ENCODE measurements at places on chromosomes 5 and 9. TPM values are rescaled to one million over a fixed set of nuclear protein-coding genes. Genes with fewer than 3 reads are reported as not detected.

Gene LCP2
- polyA plus RNA-seq: 164 TPM

DNA sequence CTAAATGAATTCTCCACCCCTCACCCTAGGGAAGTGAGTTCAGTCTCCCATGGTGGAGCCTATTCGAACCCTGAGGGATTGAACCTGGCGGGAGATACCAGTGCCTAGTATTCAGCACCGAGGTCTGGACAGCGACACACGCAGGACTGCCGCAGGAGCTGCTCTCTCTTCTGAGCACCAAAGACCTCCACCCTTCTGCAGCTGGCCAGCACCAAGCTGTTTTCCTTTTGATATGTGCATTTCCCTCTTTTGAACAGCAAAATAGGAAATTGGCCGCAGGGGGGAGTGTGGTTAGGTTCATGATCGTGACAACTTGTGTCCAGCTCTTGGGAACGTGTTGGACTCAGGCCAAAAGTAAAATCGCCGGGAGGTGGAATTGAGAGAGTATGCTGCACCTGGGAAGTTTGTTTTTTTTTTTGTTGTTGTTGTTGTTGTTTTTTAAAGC, 1.2 kb upstream of the PCSK1 start:
- DNase-seq: peak; percentile 22

GRCh38 chr9:73649552-73649951, 497.9 kb downstream of the ANXA1 start:
- DNase-seq: no peak

DNA sequence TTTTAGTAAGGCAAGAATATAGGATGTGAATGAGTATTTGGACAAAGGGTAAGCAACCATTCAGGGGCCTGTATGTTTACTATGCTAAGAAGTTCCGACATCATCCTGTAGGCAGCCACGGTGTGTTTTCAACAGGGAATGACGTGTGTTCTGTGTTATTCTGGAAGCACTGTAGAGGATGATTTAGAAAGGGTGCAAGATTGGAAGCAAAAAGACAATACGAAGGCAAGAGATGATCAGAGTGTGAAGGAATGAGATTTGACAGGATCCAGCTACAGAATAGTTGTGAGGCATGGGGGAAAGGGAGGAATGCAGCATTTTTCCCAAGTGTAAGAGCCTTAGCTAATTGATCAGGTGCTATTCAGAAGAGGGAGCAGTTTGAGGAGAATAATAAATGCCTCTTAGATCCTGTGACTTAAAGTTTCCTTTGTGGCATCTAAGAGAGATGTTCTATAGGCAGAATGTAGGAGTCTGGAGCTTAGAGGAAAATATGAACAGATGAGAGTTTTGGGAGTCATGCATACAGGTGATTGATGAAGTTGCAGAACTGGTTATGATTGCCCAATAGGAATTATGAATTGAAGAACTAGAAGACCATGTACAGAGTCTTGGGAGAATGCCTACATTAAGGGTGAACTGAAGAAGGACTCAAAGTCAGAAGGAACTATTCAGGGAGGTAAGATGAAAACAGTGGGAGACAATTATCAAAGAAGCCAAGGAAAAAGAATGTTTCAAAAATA, 2.5 kb downstream of the SMC5 start:
- no peak for DNase-seq

DNA sequence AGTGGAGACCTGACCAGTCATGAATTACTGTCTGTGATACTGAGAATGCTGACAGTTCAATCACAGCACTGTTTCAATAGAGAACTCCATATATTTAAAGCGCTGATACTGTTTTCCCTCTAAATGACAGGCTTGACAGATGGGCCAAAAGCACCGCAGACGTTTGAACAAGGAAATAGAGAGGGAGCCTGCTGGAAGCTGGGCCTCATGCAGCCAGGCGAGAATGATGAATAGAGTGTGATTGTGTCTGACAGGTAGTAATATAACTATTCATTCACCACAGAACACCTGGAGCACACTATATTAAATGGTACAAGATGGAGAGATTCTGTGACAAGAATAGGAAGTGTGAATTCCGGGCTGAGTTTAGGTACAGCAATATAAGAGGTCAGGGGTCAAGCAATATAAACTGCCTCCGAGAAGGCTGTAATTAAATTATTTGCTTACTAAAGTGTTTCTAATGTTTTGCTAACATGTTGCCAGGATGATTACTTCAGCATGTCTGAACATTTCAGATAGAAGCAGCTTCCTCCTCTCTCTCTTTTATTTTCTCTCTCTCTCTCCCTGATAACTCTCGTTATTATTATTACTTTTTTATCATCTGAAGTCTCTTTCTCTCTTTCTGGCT, 297.7 kb downstream of the CSNK1G3 start:
- no peak for DNase-seq

- no peak for DNase-seq
Observed at GRCh38 chr5:118220556-118221195, 767.7 kb downstream of the DTWD2 start.

GRCh38 chr5:78660401-78660800, 11.8 kb upstream of the LHFPL2 start:
- DNase-seq: no peak

Gene TMEM174
- polyA plus RNA-seq: not detected

GRCh38 chr5:37966871-37967270, 127.0 kb upstream of the GDNF start:
- no peak for DNase-seq

DNA sequence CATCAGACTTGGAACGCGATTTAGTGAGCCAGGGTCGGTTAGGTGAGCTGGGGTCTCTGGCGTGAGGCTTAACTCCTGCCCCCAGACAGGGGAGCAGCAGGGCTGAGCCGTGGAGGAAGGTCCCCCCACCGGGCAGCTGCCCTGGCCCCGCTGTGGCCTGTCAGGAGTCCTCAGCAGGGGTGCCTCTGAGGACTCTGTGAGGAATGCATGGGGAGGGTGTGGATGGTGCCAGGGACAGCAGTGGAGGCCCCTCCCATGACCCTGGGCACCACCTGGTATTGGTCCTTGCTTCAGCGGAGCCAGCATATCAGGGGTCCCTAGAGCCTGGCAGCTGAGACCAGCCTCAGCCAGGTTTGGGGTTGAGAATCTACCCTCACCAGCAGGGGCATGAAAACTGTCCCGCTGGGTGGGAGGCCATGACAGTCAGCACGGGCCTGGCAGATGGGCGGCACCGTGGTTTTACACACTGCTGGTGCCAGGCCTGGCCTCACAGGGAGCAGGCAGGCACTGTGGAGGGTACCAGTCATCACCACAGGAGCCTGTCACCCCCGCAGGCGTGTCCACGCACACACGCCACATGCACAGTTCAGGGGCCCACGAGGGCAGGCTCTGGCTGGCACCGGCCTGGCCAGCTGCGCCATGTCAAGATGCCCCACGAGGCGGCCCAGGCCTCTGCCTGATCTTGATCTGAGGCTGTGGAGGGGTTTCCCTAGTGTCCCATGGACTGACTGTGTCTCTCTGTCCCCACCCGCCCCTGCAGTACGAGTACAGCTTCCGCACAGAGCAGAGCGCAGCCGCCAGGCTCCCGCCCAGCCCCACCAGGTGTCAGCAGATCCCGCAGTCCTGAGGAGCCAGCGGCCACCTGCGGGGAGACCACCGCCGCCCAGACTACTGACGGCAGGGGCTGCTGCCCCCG, 111.1 kb upstream of the LMX1B start:
- DNase-seq: no peak

DNA sequence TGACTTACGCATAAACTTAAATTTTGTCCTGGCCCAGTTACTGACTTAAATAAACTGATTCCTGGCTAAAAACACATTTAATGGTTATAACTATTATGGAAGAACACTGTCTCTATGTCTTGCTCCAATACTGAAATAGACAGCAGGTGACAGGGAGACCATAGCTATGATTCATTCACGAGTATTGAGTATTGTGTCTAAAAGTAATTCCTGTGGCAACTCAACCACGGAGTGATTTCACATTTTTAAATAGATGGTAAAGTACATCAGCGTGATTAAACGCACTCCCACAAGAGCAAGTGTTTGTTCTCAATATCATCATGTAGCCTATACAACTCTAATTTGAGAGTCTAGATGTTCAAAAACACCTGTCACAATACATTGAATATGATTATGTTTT, 35.9 kb upstream of the PCSK1 start:
- DNase-seq: no peak

GRCh38 chr5:85000671-85001070, 616.0 kb upstream of the EDIL3 start:
- DNase-seq: no peak

DNA sequence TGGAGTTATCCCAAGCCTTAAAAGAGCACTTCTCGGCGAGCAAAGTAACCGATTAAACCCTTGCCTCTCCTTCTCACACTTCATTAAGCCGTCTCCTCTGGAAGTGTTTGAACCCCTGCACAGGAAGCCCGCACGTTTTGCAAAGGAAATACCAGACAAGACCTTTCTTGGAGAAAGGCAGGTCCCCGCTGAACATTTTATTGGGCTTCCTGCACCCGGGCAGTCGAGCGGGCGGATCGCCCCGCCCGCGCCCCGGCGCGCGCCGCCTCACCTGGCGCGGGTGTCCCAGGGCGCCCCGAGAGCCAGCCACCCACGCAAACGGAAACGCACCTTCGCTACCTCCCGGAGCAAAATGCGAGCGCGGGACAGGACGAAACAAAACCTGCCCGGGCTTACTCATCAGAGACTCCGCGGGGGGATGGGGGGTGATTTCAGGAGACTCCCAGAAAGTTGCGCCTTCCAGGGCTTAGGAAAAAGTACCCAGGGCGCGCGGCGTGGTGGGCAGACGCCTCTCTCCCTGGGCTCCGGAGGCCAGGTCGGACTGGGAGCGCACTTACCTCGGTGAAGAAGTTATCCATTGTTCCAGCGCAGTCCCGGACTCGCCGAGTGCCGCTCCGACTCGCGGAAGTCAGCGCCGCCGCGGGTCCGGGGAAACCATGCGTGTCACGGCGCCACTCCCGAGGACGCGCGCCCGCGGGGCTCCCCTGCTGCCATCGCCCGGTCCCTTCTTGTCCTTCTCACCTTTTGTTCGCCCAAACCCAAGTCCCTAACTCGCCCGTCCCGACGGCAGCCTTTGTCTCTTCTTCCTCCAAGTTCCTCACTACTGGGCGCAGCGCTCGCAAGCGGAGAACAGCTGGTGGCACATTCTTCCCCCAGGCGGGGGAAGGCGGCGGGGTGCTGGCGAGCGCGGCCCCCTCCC, 598 bp downstream of the MYO10 start:
- no peak for DNase-seq

Gene PPP1R26
- not detected for polyA plus RNA-seq

All from CD4-positive, CD25-positive, alpha-beta regulatory T cell (primary cell).